ENCODE measurements at places on chromosomes 1 and 21. TPM values are rescaled to one million over a fixed set of nuclear protein-coding genes. Genes with fewer than 3 reads are reported as not detected.

DNA sequence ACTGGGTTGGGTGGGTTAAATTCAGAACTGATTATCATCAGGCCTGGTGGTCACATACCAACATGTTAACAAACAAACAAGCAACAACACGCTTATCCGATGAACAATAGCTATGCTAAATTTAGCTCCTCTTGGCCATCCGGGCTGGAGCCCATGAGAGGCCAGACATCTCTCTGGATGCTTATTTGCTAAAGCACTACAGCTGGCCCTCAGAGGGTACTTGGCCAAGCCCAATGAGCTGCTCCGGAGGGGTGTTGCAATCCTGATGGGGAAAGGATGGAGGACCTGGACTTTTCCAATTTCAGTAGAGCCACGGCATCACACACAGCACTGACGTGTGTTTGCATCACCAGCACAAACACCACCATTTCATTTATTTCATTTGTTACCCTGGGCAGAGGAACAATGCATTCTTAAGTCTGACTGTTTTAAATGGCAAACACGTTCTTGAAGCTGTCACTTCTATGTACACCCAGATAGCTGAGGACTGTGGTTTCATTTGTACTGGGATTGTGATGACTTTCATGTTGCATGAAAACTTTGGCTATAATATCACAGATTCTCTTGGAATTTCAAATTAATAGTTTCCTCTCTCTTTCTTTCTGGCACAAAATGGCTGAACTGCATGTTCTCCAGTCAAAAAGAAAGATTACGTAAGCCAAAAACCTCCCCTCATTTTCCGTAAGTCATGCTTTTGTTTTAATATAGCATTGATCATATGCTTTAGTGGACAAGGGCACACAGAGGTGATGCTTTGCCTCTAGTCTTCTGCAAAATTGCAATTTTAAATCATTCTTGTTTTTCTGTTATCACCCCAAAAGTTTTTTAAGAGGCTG, 359.8 kb upstream of the KAZN start:
- DNase-seq, result no peak

DNA sequence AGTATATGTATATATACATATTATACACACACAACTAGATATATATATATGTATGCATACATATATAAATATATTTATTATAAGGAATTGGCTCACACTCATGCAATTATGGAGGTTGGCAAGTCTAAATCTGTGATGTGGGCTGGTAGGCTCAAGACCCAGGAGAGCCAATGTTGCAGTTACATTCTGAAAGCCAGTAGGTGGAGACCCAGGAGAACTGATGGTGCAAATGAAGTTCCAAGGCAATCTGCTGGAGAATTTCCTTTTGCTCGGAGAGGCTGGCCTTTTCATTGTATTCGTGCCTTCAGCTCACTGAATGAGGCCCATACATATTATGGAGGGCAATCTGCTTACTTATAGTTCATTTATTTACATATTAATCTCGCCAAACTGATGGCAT, 9.4 kb downstream of the IVL start:
- DNase-seq, result peak; percentile 10

GRCh38 chr1:181390410-181391077, 92.8 kb upstream of the CACNA1E start:
- no peak for DNase-seq

Gene SMCP
- not detected for polyA plus RNA-seq

DNA sequence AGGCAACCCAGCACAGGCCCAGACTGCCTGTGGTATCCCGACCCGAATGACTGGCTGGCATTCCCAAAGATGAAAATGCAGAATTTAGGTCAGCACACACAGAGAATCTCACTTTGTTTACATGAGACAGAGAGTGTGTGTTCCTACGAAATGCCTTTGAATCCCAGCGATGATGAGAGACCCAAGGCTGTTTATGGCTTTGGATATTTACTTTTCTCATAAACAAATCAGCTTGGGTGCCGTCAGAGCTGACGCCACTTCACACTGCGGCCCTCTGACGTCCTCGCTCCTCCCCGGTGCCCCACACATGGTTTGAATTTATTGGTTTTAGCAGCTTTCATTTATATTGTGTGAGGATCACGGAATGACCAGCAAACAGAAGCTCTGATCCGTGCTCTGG, 18.7 kb downstream of the TRABD2B start:
- no peak for DNase-seq

Gene CFHR1
- 0.42 TPM for polyA plus RNA-seq

- DNase-seq, result no peak
Observed at GRCh38 chr1:2412773-2413494, 570 bp upstream of the PEX10 start.

DNA sequence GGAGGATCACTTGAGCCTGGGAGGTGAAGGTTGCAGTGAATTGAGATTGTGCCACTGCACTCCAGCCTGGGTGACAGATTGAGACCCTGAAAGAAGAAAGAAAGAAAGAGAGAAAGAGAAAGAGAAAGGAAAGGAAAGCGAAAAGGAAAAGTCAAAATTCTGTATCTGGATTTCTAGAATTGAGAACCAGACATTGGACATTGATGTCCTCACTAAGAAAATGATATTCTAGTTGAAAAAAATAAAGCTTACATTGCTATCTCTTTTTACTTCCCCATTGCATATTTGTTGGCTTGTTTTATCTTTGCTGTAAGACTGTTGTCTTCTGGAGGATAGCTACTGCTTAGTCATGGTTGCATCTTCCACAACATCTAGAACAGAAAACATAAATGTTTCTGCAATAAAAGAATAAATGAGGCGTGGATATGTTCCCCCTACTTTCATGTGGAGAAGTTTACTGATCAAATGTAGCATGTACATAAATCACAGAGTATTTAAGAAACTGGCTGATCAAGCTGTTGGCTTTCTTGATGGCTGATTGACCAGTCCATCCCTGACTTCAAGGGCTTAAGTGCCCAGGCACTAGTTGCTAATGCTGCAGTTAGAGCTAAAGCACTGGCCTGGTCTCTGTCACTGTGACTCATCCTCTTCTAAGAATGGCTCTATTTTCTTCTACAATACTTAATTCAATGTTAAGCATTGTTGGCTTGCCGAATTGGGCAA, 17.7 kb downstream of the CD53 start:
- no peak for DNase-seq

- no peak for DNase-seq
Observed at GRCh38 chr1:79711001-79711431, 704.5 kb upstream of the ADGRL4 start.

DNA sequence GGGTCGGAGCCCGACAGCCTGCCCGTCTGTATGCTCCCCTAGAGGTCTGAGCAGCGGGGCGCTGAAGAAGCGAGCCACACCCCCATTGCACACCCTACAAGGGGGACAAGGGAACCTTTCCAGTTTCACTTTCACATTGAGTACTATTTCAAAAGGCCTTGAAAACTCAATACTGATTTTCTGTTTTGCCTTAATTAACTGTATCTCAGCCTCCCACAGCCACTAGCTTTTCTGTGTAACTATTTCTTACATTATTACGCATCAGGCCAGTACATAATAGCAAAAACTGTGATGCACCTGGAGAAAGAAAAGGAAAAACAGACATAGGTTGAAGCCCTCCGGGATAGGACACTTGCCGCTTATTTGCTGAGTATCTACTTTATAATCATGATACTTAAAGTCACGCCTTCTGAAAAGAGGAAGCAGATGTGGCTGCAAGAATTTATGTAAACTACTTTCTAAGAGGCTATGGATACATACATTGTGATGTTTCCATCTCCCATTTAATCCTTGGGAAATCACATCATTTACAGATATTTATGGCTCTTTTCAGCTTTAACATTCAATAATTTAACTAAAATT, 1719.5 kb downstream of the MRPL39 start:
- no peak for DNase-seq

- no peak for DNase-seq
Observed at GRCh38 chr1:111976842-111977241, 12.6 kb downstream of the KCND3 start.

DNA sequence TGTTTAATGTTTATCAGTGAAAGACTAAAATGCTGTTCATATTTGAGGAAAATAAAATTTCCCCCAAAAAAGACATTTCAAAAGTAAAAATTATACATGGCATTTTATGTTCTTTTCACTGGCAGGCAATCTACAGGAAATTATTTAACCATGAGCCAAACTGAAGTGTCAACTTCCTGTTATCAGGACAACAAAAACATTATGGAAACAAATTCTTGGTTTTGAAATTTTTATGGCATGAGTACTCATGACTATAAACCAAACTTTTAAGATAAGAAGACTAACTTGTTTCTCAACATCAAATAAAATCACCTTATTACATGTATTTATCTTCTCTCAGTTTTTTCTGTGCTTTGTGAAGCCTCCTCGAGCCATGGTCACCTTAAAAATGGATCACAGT, 698.6 kb downstream of the LTN1 start:
- no peak for DNase-seq

GRCh38 chr1:18547460-18547859, 66.7 kb downstream of the KLHDC7A start:
- no peak for DNase-seq

DNA sequence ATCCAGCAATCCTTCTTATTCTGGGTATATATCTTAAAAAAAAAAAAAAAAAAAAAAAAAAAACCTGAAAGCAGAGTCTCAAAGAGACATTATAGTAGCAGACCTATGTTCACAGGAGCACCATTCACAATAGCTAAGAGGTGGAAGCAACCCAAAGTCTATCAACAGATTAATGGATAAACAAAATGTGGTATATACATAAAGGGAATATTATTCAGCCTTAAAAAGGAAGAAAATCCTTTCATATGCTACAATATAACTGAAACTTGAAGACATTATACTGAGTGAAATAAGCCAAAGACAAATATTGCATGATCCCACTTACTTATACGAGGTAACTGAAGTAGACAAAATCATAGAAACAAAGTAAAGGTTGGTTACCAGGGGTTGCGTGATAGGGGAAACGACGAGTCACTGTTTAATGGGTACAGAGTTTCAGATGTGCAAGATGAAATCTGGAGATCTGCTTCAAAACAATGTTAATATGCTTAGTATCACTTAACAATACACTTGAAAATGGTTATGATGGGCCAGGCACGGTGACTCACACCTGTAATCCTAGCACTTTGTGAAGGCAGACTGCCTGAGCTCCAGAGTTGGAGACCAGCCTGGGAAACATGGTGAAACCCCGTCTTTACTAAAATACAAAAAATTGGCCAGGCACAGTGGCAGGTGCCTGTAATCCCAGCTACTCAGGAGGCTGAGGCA, 29.5 kb downstream of the PIK3R3 start:
- no peak for DNase-seq

Gene OR2AK2
- not detected for polyA plus RNA-seq

Gene MPZ
- polyA plus RNA-seq, result 3.6 TPM

DNA sequence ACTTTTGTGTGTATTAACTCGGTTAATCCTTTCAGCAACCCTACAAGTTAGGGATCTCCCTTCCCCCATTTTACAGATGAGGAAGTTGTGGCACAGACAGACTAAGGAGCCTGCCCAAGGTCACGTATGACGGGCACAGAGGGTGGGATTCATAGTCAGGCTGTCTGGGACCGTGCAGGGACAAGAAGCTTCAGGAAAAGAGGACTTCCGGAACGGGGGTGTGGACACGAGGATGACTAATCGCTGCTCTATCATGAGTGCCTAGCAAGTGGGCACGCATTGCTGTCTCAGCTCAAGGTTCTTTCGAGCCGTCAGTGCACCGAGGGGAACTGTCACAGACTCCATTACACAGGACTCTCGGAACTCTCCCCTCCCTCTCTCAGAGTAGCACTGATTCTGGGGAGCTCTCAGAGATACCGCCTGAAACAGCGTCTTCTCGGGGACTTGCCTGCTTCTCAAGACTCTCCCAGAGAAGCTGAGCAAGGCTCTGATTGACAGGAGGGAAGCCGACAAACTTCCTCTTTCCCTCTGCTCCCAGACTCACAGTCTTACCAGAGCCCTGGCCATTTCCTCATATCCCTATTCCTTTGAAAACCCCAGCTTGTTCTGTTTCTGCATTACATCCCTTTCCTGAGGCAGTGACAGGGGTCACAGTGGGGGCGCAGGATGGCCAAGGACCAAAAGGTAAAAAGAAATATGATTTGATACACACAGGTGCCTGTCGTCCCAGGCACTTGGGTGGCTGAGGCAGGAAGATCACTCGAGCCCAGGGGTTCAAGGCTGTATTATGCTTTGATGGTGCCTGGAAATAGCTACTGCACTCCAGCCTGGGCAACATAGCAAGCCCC, 14.4 kb downstream of the FHAD1 start:
- no peak for DNase-seq

Gene PRDM15
- 5.7 TPM for polyA plus RNA-seq

DNA sequence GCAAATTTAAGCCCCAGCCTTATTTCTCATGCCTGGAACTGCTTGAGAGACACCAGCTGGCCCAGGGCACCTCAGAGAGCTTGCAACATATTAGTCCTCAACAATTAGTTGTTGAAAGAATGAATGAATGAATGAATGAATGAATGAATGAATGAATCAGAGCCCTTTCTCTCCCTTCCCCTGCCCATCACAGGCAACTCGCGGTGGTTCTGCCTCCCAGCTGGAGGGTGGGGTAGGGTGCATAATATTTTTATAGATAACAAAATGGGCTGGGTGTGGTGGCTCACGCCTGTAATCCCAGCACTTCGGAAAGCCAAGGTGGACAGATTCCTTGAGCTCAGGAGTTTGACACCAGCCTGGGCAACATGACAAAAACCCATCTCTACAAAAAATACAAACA, 110.1 kb downstream of the CCDC185 start:
- no peak for DNase-seq

- no peak for DNase-seq
Observed at GRCh38 chr1:153119491-153119971, 6.2 kb upstream of the SPRR2F start.

Gene MFAP2
- 184 TPM for polyA plus RNA-seq

Gene PAQR6
- polyA plus RNA-seq, result 3.0 TPM

DNA sequence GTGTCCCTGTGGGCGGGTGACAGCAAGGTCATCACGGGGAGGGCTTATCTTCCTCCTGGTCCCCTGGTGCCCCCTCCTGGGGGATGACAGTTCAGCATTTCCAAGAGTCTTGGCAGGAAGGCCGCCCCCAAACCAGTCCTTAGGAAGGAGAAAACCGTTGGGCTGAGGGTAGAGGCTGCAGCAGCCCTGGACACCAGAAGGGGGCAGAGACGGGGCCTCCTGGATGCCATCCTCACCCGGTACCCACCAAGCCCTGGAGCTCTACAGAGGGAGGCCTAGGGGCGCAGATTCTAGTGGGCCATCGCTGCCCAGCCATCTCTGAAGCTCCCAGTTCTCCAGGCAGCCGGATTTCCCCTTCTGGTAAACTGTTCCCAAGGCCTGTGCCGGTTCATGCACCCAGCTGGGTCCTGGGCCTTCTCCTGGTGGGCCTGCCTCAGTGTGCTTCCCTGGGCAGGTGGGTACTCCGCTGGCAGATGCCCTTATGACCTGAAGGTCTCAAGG, 14.8 kb upstream of the ZNF669 start:
- no peak for DNase-seq

DNA sequence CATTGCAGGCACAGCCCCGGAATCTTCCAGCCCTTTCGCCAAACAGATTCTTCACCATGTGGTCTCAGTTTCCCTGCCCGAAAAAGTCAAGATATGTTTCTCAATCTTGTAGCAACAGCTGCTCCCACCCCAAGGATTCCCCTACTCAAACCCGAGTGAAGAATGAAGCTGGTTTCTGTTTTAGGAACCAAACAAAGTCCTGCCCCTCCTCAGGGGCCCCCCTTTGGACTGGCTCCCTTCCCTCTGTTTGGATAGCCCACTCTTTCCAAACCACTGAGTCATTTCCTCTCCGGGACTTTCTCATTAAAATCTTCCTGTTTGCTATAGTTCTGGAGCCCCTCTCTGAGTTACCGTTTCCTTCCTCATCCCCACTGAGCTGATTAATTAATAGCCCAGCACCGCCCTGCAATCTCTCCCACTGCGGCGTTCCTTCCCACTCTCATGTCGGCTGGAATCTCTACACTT, 100.9 kb downstream of the TSEN15 start:
- no peak for DNase-seq

GRCh38 chr1:222739929-222740328, 2.9 kb downstream of the FAM177B start:
- DNase-seq, result no peak
